ENCODE measurements at places on chromosomes 3 and 15. TPM values are rescaled to one million over a fixed set of nuclear protein-coding genes. Genes with fewer than 3 reads are reported as not detected.

SPATA12 gene
- not detected for total RNA-seq

- DNase-seq, result no peak
Observed at GRCh38 chr15:82699726-82700125, 9.9 kb downstream of the AP3B2 start.

DNA sequence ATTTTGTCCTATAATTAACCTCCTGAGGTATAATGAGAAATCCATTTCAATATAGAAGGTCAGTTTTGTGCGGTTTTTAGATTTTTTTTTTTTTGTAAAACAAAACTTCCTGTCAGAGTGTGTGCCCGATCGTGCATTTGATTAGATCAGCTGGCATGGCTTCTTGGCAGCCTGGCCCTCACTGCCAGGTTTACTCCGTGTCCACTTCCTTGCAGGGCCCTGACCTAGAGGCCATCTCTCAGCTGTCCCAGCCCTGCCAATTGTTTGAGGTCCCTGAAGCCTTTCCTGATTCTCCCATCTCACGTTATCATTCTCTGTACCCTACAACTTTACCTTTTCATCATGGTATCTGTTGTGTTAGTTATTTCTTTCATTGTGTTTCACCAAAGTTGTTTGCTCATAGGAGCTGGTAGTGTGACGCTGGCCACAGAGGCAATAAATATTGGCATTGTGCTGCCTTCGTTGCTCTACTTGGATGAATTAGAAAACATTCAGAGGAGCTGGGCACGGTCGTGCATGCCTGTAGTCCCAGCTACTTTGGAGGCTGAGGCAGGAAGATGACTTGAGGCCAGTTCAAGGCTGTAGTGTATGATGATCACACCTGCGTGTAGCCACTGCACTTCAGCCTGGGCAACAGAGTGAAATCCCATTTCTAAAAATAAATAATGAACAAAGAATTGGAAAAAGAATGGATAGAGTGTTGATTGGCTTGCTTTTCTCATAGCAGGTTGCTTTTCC lies 202.0 kb downstream of the GHSR start:
- DNase-seq, result no peak

DNA sequence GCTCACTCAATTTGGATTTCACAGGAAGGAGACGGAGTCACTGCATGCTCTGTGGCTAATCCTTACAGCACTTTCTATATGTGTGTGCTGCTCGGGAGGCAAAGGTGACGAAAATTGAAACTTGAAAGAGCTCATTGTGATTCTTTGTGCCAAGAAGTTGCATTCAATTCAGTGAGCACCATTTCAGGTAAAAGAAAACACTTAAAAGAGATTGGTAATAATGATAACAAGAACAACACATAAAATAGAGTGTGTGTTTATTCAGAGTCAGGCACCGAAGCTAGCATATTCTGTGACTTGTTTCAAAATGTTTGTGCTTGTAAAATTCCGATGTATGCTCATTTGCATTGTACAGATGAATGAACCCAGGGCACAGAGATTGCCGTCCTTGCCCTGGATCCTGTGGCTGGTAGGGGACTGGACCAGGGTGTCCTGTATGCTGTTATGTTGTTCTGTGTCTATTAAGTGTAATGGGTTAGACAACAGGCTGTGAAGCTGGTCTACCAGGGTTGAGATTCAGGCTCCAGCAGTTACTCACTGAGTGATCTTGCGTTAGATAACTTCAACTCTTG lies 193.3 kb upstream of the PROK2 start:
- no peak for DNase-seq

GRCh38 chr3:30659270-30660130 lies 53.1 kb downstream of the TGFBR2 start:
- DNase-seq, result no peak

GRCh38 chr3:159273070-159273469 lies 471.2 kb downstream of the MFSD1 start:
- no peak for DNase-seq

DNA sequence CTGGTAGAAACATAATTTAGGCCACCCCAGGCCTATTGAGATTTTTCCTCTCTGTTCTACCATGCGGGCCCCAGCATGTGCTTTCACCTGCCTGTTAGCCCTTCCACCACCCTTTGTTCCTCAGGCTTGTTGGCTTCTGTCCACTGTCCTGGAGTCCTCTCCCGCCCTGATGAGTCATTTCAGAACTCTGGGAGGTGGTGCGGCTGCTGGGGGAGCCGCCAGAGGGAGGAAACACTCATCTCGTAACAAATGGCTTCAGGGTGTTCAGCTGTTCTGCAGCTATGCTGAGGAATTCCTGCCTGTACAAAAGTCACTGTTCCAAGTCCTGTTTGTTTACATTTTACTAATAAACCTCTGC lies 36.3 kb downstream of the LRTM1 start:
- peak; percentile 83 for DNase-seq

GRCh38 chr15:49900006-49900902 lies 218.8 kb downstream of the ATP8B4 start:
- DNase-seq, result no peak

DNA sequence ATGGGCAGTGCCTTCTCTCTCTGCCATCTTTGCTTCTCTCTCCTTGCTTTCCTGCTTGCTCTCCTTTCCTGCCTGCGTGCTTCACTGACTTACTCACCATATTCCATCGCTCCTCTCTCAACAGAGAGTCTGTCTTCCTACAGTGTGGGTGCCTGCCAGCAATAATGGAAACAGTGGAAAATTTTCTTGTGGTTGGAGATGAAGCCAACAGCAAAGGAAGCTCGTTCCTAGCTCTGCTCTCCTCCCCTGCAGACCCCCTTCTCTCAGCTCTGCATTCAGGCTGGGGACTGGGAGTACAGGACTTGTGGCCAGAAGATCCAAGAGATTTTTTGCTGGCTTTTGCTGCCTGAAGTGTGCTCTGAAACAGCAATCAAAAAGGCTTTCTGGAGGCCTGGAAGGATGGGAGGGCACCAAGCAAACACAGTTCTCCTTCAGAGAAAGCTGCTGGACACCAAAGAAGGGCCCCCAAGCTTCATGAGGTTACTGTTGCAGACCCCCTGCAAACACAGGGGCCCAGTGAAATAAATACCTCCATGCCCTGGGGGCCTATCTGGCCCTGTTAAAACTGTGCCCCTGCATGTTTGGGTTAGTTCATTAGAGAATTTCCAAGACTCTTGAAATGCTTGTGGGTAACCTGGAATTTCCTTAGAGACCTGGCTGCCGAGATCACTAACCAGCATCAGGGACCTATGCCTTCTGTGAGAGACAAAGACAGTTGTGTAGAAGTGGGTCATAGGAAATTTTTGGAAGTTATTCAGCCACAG lies 149.9 kb upstream of the RASGRP1 start:
- DNase-seq, result no peak

- DNase-seq, result no peak
Observed at GRCh38 chr3:8727605-8728512, 5.7 kb upstream of the CAV3 start.

AQP9 gene
- not detected for total RNA-seq

EPHA3 gene
- total RNA-seq, result 1.7 TPM

NCKIPSD gene
- total RNA-seq, result 24.3 TPM

DNA sequence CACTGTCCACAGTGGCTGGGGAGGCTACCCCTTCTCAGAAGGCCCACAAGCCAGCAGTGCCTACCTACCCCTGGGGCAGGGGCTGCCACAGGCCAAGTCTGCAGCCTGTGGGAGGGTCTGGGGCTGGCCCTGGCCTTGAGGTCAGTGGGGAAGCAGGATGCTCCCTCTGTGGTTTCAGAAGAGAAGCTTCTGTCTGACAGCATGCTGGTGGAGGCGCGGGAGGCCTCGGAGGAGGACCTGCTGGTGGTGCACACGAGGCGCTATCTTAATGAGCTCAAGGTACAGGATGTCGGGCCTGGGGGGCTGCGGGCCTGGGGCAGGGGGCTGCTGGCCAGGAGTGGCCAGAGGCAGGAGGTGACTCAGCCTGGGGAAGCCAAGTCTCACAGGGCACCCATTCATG lies 3.2 kb downstream of the HDAC11 start:
- no peak for DNase-seq

DNA sequence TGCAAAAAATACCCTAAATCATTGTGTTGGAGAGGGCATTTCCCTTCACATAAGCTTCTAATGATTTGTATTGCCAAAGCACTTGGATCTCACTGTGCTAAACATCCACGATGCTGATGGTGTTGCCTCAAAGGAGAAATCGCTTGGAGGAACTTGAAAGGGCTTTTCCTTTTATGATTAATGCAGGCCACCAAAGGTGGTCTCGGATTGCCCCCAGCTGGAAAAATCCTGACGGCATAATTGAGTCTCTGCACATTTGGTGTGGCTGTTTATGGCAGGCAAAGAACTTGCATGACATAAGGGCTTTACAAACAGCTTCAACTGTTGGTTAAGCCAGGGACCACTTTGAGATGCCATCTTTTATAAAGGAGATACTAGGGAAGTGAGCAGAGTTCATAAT lies 664.0 kb upstream of the ADAMTS9 start:
- no peak for DNase-seq

DNA sequence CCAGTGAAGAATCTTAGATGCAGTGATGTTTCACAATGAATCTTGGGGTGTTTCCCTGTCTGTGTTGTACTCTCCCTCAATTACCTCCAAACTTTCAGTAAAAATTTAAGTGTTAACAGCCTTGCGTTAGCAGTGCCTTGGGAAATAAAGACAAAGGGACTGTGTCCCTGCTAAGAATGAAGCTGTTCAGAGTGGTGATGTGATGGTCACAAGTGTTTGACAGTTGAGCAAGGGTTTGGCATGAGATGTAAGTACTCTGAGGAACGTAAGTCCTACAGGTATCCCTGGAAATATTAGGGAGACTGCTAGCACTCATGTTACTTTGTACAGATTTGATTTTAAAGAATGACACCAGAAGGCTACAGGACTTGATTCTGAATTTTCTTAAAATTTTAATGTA lies 304.3 kb upstream of the DPH6 start:
- DNase-seq, result no peak

DNA sequence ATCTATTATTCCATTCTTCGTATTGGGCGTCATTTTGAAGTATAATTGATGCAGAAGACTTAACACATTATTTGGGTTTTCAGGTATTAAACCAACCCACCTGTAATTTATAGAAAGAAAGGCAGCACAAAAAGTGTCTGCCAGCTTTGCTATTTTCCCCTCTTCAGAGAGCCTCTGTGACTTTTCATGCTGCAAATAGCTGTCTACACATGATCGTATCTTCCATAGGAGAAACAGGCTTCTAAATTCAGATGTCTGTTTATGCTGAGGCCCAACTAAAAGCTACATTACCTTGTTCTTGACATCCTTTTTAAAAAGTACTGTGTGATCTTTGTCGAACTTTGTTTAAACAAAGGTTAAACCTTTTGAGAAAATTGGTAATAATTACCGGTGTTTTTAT lies 5.0 kb downstream of the ACKR2 start:
- DNase-seq, result no peak

DNA sequence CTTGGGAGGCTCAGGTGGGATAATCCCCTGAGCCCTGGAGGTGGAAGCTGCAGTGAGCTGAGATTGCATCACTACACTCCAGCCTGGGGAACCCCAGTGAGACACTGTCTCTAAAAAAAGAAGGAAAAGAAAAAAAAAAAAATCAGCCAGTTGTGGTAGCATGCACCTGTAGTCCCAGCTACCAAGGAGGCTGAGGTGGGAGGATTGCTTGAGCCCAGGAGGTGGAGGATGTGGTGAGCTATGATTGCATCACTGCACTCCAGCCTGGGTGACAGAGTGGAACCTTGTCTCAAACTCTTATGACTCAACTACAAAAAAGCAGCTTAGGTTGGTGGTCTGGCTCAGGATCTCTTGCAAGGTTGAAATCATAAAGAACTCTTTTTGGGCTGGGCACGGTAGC lies 19.3 kb upstream of the GPX1 start:
- DNase-seq, result no peak

GRCh38 chr3:127997961-127998360 lies 54.3 kb upstream of the SEC61A1 start:
- no peak for DNase-seq

ZNF662 gene
- 5.5 TPM for total RNA-seq

GHSR gene
- total RNA-seq, result not detected

DNA sequence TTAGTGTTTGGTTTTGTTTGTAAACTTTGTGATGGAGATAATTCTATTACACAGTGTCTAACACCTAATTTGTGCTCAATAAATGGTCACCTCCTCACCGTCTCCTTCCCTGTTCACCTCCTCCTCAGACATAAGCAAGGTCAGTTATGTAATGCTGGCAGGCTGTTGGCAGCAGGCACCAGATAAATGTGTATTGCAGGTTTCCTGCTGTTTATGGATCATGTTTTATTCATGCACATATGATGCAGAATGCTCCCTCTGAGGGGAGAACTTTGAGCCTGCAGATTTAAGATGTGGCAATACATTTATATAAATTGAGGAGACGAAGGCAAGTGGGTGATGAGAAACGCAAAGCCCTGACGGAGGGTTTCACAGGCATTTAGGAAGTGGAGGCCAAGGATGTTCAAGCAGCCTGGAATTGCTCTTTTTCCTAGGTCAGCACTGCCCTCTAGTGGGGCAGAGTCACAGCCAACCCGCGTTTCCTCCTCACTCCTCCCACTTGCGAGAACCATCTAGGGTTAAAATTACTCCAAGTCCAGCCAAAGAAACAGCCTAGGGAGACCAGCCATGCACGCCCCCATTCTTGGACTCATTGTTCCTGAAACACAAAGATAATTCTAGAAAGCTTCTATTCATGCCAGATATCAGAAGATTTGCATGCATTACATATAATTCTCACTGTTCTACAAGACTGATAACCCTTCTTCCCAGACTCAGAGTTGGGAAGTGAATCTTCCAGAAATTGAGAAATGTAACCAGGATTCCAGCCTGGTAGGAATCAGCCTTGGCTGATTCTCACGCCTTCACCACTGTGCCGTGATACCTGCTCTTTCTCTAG lies 228.7 kb downstream of the SLCO3A1 start:
- DNase-seq, result peak; percentile 77

- no peak for DNase-seq
Observed at GRCh38 chr3:135239615-135239884, 444.5 kb downstream of the EPHB1 start.

DNA sequence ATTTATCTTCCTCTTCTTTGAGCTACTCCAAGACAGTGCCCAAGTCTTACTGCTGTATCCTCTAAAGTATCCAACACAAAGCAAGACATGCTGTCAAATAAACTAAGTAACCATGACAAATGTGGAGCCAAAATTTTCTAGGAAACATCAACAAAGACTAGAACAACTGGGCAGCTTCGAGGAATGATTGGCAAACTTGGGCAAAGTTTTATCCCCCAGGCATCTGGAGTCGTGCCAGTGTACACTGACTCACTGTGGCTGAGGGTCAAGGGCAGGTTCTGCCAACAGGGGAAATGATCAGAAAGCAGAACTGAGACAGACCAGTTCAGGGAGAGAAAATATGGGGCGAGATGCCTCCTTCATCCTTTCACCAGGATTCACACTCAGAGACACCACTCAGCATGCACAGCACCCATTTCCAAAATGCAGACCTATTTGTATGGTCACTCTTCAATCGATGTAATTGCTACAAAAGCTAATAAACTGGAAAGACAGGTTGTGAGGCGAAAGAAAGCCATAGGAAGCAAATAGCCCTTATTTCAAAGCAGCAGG lies 65.8 kb downstream of the MB21D2 start:
- DNase-seq, result peak; percentile 85
